Testis (tissue), 5 donors: ENCODE measurements at places on chromosomes 6 and 20. TPM values are rescaled to one million over a fixed set of nuclear protein-coding genes. Genes with fewer than 3 reads are reported as not detected.
A peak's percentile ranks its signal among the peaks of the same experiment; 100 is the strongest.

- peak; percentile 10 for DNase-seq
Observed at GRCh38 chr20:59837623-59838394, 95.6 kb downstream of the SYCP2 start.

Gene KCNS1
- 4.6 TPM for total RNA-seq

DNA sequence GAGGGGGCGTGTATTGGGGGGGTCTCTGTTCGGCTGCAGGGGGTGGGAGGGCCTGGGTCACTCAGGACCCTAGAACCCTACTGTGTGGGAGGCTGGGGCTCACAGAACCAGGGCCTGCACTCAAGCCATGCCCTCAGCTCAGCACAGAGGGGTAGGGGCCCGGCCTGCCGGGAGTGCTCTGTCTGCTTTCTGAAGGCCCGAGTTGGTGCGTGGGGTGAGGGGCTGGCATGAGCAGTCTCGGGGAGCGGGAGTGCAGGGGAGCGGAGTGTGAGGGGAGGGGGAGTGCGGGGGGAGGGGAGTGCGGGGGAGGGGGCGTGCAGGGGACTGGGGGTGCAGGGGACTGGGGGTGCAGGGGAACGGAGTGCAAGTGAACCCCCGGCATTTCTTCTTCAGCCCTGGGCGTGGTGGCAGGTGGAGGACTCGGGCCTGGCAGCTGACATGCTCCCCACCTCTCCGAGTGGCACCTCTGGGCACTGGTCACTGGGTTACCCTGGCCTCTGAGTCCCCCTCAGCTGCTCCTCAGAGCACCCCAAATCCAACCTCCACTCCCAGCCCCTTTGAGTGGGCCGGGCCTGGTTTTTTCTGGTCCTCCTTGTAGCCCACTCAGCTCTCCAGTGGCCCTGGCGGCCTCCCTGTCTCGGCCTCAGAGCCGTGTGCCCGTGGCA lies 1.0 kb downstream of the COL20A1 start:
- no peak for DNase-seq

DNA sequence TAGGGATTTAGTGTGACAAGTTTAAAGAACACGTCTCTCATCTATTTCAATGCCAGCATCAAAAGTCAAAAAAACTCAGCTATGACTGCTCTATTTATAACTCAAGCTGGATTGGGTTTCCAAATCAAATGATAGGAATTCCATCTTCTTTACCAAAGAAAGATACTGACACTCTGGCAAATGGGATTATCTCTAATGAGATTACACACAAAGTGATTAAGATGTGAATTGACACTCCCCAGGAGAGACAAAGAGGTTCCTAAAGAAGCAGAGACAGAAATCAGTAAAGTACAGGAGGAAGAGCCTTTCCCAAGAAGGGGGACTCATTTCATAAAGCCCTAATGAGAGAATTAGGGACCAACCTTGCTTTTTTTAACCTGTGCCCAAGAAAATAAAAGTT lies 92.1 kb downstream of the ID4 start:
- no peak for DNase-seq

DNA sequence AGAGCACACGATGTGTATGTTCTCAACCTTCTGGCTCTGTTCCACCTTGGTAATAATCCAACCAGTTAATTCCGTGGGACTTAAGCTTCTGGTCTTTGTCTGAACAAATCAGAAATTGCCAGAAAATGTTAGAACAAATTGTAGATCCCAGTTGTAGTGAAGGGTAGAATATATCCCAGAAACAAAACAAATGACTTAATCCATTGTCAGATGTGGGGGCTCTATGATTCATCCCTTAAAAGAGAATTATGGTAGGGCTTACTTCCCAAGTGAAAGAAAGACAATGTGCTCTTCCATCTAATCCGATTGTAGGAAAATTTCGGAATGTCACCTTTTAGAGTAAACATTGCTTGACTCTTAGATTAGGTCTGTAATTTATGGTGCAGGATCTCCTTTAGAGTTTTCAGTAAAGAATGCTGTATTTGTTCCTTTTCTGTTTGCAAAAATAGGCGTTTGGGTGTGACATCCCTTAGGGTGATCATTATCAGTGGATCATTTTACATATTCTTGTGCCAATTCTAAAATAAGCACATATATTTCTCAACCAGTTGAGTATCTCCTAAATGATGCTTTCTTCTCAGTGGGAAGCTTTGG lies 234.5 kb upstream of the ZNF217 start:
- DNase-seq, result no peak

DNA sequence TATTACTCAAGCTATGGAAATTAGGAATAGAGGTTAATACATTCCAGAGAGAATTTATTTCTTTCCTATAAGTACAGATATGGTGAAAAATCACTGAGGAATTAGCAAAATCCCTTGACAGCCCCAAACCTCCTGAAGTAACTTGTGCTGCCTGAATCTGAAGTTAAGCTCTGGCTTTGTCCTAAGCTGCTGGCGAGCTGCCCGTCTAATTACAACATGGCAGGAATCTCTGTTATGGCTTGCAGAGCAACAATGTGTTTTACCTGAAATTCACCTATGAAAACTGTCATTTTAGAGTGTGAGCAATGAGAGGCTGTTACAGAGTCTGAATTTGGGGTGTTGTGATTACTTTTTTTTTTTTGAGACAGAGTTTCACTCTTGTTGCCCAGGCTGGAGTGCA lies 22.5 kb upstream of the IYD start:
- DNase-seq, result no peak

Gene AKAP12
- 280 TPM for total RNA-seq

GRCh38 chr6:160500639-160501038 lies 152.5 kb downstream of the SLC22A3 start:
- DNase-seq, result no peak
